ENCODE measurements at places on chromosomes 7 and 10. TPM values are rescaled to one million over a fixed set of nuclear protein-coding genes. Genes with fewer than 3 reads are reported as not detected.

PRF1 gene
- 0.20 TPM for polyA plus RNA-seq

ADCYAP1R1 gene
- 0.75 TPM for polyA plus RNA-seq

PNLIPRP3 gene
- polyA plus RNA-seq = not detected

HMX2 gene
- 0.75 TPM for polyA plus RNA-seq

SPDYE11 gene
- polyA plus RNA-seq = 1.6 TPM

SLC29A4 gene
- 17.1 TPM for polyA plus RNA-seq

Measured in left kidney (tissue), 8 donors.